Sciatic nerve (tissue), 2 donors: ENCODE measurements at places on chromosomes 2 and 18. TPM values are rescaled to one million over a fixed set of nuclear protein-coding genes. Genes with fewer than 3 reads are reported as not detected.

- no peak for DNase-seq
These were observed 68.9 kb upstream of the CNGA3 start for GRCh38 chr2:98277162-98277859.

The LRP2 gene
- 0.89 TPM for total RNA-seq

DNA sequence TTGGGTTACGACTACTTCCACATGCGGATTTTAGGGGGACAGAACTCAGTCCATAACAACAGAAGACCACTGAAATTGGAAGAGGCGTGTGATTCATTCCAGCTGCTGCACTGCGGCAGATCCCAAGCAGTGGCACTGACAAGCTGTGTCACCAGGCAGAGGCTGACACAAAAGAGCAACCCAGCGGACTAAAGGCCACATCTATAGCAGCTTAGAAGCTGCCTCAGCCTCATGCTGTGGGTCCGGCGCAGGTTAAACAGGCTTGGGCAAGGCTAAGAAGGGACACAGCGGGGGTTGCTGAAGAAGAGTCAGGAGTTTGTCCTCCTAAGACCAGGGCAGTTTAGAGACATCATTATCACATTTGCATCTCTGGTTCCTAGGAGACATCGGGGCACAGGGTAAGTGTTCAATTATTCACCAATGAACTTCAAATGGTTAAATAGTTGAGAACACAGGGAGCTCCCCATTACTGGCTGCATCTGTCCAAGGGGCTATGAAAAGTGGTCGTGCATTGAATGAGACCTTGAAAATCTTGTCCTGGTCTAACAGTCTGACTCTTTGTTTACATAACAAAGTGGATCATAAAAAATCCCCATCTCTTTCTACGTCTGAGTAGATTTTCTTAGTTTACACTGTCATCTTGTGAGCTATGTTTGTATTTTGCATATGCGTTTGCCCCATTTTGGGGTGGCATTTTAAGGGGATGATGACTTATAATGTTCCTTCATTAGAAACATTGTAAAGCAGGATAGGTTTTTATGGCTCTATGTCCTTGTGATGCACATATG is 162.3 kb upstream of the TRIB2 start:
- DNase-seq: no peak

The SNRNP27 gene
- total RNA-seq: 46.9 TPM

The TDRD15 gene
- total RNA-seq: 0.13 TPM

- DNase-seq: no peak
These were observed 413.8 kb downstream of the RAD51AP2 start for GRCh38 chr2:17104454-17104853.

DNA sequence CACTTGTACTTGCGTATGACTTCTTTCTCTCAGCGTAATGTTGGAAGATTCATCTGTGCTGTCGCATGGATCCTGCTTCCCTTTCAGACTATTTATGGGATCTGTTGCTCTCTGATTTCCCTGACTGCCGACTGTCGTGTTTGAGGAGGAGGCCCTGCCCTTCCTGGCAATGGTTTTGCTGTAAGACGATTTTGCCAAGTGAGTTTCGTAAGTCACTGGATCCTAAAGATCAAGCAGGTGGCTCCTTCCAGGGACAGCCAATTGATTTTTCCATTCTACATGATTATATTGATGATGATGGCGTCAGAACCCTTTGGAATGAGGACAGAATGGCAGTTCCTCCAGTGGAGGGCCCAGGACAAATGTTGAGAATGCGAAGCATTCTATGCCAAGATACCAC is 8.7 kb upstream of the B3GNT2 start:
- no peak for DNase-seq

GRCh38 chr18:34707670-34708069 is 2.4 kb upstream of the DTNA start:
- no peak for DNase-seq

DNA sequence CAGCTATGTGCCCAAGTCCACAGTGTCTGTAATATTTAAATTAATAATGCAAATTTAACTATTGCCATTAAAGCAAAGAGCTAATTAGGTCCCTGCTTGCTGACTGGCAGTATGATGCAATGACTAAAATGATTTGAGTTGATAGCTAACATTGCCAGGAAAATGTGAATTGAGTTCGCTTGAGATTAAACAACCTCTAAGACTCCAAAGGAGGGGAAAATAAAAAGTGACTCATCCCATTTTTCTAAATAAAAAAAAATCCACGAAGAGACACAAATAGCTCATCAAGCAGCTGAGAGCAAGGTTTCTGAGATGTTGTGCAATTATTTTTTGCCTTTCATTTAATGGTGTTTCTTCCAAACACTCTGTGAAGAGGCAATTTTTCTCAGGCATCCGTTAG is 413.0 kb downstream of the MTX2 start:
- no peak for DNase-seq

- DNase-seq: no peak
These were observed 480.4 kb downstream of the TGIF1 start for GRCh38 chr18:3930126-3931012.

The PFN4 gene
- 1.5 TPM for total RNA-seq

DNA sequence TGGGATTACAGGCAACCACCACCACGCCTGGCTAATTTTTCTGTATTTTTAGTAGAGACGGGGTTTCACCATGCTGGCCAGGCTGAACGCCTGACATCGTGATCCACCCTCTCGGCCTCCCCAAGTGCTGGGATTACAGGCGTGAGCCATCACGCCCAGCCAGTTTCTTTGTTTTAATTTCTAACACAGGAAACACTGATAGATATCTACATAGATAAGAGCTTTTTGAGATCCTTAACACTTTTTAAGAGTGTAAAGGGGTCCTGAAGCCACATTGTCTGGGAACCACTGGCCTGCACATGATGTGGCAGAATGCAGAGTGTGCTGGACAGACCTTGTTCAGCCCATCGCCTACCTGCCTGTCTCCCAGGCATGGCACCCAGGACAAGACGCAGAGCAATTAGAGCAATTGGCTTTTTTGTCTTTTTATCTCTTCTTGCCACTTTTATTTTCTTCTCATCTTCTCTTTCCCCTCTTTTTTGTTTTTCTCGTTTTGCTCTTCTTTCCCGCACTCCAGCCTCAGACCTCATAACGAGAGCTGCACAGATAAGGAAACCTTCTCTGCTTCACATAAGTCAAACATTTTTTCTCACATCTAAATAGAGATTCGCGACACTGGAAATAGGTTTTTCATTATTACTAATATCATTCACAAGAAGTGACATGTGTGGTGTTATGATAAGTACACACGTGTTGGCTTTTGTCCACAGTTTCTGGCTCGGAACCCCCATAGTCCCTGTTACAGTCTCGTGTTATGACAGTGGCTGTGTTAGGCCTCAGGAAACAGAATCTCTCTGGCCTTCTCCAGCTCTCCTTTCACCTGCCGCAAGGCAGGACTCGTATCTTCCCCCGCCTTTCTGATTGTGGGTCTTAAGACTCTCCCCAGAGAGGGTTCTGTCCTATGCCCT is 25.2 kb upstream of the GPR55 start:
- DNase-seq: no peak

The SULT1C2 gene
- total RNA-seq: 3.3 TPM

GRCh38 chr2:43444989-43445645 is 150.7 kb downstream of the THADA start:
- no peak for DNase-seq

GRCh38 chr2:216903470-216903869 is 43.6 kb upstream of the TNP1 start:
- DNase-seq: no peak

The CHST10 gene
- total RNA-seq: 12.5 TPM

DNA sequence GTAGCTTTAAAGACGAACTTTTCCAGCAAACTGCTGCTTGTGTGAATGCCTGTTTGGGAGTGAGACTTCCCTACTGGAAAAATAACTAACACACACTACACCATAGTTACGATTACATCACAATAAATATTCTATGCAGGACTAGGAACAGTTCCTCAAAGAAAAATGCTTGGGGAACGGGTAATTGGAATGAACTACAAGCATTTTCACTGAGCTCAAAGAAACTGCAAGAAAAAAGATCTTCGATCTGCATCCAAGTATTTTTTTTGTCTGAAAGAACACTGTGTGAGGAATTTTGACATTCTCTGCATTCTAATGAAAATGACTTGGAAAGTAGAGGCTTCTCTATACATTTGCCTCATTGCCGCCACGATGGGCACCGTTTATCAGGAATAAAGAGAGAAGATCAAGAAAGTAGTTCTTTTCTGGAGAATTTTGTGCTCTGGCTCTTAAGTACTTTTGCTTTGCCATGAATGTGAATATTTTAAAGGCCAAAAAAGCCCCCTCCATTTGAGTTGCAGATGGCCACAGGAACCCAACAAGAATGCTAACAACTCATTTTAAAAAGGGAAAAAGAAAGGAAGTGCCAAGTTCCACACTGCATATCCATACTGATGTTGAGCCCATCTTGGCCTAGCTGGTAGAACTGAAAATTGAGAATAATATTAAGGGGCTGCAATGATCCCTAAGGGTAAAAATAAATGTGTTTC is 13.6 kb downstream of the LYPD1 start:
- DNase-seq: no peak

- DNase-seq: no peak
These were observed 210.9 kb downstream of the DYM start for GRCh38 chr18:49249521-49249920.

DNA sequence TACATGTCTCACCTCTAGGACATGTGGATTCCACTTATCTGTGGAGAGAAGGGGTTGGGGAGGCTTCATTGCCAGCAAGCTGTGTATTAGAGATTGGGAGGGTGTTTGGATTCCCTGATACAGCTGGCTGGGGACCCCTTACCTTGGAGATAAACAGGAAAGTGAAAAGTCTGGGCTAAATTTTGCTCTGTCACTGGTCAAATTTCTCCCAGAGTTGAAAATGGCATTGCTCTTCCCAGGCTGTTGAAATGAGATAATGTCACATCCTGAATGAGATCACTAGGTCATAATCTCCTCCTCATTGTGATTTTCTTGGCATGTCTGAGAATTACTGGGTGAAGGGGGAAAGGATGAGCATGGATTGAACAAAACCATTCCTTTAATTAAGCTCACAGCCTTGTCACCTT is 265.0 kb upstream of the PARD3B start:
- no peak for DNase-seq

The TANC1 gene
- total RNA-seq: 50.3 TPM

DNA sequence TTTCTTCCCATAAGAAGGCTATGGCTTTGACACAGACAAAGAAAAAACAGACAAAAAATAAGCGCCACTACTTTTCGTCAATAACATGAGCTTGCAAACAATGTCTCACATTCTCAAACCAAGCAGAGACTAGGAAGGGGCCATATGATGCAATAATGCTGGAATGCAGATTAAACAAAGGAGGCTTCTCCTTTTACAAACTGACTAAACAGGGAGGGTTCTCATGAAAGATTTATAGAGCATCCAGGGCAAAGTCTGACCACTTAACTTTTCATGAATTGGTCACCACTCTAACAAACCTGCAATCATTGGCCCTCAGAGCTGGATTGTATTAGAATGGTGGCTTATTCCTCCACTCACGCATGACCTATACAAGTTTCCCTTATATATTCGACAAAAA is 663.3 kb upstream of the CHAC2 start:
- no peak for DNase-seq

The NGEF gene
- total RNA-seq: 17.5 TPM

The MC4R gene
- not detected for total RNA-seq

The IL36RN gene
- not detected for total RNA-seq

GRCh38 chr2:228401065-228401912 is 219.8 kb upstream of the SPHKAP start:
- no peak for DNase-seq

DNA sequence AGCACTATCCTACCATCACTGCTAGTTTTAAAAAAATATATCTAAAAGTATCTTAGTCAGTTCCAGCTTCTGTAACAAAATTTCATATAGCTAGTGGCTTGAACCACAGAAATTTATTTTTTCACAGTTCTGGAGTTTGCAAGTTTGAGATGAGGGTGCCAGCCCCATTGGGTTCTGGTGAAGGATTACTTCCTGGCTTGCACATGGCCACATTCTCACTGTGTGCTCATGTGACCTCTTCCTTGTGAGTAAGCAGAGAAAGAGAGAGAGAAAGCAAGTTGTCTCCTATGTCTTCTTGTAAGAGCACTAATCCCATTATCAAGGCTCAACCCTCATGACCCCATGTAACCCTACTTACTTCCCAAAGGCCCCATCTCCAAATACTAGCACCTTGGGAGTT is 158.9 kb downstream of the DOK6 start:
- no peak for DNase-seq

GRCh38 chr2:161564906-161565305 is 59.3 kb upstream of the SLC4A10 start:
- DNase-seq: no peak

DNA sequence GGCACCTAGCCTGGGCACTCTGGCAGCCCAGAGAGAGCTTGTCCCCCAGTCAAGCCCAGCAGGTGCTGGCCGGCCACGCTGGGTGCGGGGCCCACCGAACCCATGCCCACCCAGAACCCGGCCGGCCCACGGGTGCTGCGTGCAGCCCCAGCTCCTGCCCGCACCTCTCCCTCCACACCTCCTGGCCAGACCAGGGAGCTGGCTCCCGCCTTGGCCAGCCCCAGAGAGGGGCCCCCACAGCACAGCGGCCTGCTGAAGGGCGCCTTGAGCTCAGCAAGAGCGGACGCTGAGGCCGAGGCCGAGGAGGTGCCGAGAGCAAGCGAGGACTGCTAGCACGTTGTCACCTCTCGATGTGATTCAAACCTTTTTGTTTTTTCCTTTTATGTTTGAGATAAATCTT is 407.0 kb upstream of the KCNJ3 start:
- no peak for DNase-seq

GRCh38 chr2:159140070-159140769 is 146.3 kb downstream of the WDSUB1 start:
- no peak for DNase-seq

- no peak for DNase-seq
These were observed 28.7 kb downstream of the SMAD2 start for GRCh38 chr18:47901624-47902362.

The TMEM87B gene
- total RNA-seq: 21.4 TPM

- no peak for DNase-seq
These were observed 41.4 kb downstream of the TET3 start for GRCh38 chr2:74025971-74026612.

- DNase-seq: no peak
These were observed 433.5 kb upstream of the POU3F3 start for GRCh38 chr2:104420420-104420819.

- peak; percentile 61 for DNase-seq
These were observed 679 bp upstream of the WDR75 start for GRCh38 chr2:189440644-189440946.

GRCh38 chr2:232142049-232142448 is 180.5 kb downstream of the DIS3L2 start:
- DNase-seq: no peak
